ENCODE measurements at places on chromosomes 12 and 14.

DNA sequence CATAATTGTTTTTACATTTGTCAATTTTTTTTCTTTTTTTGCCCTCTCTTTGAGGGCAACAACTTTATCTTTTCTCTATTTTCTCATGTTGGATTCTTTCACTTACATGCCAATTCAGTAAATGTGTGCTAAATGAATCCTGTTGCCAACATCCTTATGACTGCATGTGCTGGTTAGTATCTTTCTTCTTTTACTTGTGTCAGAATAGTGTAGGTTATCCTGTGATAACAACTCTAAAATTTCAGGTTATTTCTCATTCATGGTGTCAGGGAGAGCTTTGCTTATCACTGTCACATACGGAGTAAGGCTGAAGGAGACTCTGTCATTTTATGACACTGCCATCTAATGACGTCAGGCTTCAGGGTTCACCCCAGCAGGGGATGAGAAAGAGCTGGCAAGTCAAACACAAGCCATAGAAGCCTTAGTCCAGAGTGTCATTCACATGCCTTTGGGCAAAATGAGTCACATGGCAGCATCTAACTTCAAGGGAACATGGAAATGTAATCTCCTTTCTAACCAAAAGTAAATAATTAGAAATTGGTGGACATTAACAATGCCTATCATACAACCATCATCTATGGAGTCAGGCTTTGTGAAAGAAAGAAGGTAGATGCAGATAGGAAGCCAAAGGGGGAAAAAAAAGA, 242.5 kb upstream of the ATP2B1 start:
- no peak for DNase-seq

GRCh38 chr14:48568688-48569087, 893.3 kb upstream of the MDGA2 start:
- no peak for DNase-seq

GRCh38 chr12:27367078-27367477, 34.4 kb downstream of the BMAL2 start:
- no peak for DNase-seq

DNA sequence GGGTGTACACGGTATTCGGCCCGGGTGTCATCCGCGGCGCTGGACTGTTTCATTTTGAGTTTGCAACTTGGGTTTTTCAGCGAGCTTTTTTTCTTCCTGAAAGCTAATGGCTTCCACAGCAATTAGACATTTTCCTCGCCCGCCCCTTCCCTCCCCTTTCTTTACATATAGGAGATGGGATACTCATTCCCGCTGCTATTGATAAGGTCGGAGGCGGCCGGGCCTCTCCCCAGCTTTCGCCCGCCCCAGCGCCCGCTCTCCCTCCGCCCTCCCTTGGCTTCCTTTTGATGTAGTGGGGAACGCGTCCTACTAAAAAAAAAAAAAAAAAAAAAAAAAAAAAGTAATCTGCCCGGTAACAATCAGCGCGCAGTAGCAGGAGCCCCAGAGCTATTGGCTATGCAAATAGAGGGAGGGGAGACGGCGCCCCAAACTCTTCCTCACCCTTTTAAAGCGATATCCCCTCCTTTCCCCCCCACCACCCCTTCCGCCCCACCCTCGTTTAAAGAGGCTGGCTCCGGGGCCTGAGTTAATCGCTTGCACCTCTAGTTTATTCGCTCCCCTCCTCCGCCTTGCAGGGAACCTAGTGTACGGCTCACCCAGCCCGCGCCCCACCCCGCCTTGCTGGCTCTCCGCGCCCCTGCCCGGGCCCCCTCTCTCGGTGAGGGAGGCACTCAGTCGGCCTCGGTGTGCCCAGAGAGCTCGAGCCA, 1.7 kb upstream of the CCND2 start:
- peak; percentile 37 for DNase-seq

GRCh38 chr12:126648074-126648473, 1582.8 kb downstream of the AACS start:
- no peak for DNase-seq

DNA sequence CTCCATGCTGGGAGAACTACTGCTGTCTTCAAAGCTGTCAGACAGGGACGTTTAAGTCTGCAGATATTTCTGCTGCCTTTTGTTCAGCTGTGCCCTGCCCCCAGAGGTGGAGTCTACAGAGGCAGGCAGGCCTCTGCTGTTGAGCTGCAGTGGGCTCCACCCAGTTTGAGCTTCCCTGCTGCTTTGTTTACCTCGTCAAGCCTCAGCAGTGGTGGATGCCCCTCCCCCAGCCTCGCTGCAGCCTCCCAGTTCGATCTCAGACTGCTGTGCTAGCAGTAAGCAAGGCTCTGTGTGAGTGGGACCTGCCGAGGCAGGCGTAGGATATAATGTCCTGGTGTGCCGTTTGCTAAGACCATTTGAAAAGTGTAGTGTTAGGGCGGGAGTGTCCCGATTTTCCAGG, 31.4 kb upstream of the RFX4 start:
- no peak for DNase-seq

GRCh38 chr14:56297449-56297848, 179.2 kb downstream of the PELI2 start:
- no peak for DNase-seq

DNA sequence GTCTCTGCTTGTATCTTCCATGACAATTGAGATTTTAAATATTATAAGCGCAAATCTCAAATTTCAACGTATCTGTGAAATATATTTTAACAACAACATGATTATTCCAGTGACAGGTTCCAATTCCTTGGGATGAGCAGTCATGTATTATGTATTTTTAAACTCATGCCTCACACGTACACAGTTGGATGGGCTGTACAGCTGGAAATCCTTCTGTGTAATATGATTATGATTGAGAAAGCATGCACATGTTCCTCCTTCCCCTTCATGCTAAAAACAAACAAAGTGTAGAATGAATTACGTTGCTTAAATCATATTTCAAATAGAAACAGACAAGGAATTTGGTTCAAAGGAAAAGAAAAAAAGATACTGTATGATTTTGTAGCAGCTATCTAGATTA, 428.3 kb downstream of the TMTC2 start:
- no peak for DNase-seq

DNA sequence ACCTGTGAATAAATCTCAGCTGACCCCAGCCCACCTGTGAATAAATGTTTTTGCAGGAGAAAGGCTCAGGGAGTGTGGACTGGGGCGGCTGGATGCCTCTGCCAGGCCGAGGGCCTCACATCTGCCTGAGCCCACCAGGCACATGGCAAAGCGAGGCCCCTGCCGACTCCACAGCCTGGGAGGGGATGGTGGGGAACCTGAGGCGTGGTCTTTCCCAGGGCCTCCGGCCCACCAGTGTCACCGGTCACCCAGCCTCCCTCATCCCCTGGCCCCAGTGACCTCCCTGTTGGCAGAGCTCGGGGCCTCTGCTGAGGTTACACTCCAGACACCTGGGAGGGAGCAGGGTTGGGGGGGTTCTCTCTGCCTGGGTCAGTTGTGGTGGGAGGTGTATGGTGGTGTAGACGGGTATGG, 8.2 kb downstream of the NOC4L start:
- DNase-seq, result no peak

- DNase-seq, result no peak
Observed at GRCh38 chr14:93049867-93050331, 65.8 kb downstream of the ITPK1 start.

DNA sequence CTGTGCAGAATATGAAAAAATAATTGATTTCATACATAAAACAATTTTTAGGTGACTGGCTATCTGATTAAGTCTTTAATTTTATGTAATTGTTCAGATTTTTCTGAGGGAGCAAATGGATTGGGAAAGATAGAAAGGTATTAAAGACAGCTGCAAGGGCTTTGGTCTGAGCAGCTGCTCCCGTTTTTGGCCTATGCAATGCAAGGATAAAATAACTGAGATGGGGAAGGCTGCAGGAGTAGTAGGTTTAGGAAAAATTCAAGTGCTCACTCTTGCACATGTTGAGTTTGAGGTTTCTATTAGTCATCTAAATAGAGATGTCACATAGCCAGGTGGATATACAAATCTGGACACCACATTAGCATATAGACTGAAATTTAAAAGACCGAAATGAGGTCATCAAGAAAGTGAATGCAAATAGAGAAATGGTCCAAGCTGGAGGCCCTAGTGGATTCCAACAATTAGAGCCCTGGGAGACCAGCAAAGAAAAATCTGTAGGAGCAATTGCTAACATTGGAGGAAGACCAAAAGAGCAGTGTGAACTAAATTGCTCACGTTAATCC, 144.0 kb downstream of the PPFIA2 start:
- no peak for DNase-seq

GRCh38 chr14:23307687-23308644, 1.3 kb downstream of the BCL2L2 start:
- no peak for DNase-seq

DNA sequence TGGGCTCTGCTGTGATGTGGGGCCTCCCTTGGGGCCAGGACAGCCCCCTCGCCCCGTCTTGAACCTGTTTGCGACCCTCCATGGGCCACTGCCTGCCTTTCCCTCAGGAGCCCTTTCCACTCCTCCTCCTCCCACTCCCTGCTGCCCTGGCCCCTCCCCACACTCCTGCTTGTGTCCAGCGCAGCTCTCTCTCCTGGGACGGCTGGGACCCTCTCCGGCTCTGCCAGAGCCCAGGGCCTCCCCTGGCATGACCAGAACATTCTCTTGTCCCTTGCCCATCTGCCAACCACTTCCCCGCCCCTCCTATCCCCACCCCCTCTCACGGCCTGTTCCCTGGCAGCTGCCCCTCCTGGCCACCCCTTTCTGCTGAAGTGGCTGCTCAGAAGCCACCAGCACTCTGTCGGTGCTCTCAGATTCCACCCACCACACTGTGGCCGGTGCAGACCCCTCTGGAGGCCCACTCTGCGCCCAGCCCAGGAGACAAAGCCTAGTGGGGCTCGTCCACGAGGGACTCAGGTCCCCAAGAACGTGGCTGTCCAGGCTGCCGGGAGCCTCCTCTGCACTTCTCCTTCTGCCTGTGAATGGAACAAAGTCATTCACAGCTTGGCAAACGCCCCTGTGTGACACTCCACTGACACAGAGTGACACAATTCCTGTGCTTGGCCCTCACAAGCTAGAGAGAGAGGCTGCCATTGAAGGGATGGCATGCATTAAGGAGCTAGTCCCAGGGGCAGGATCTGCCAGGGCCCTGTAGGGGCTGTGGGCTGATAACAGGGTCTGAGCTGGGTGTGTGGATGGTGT, 1.4 kb downstream of the ASPG start:
- DNase-seq, result no peak
